KBM-7 (cell line): ENCODE measurements at places on chromosomes 2 and 18.

DNA sequence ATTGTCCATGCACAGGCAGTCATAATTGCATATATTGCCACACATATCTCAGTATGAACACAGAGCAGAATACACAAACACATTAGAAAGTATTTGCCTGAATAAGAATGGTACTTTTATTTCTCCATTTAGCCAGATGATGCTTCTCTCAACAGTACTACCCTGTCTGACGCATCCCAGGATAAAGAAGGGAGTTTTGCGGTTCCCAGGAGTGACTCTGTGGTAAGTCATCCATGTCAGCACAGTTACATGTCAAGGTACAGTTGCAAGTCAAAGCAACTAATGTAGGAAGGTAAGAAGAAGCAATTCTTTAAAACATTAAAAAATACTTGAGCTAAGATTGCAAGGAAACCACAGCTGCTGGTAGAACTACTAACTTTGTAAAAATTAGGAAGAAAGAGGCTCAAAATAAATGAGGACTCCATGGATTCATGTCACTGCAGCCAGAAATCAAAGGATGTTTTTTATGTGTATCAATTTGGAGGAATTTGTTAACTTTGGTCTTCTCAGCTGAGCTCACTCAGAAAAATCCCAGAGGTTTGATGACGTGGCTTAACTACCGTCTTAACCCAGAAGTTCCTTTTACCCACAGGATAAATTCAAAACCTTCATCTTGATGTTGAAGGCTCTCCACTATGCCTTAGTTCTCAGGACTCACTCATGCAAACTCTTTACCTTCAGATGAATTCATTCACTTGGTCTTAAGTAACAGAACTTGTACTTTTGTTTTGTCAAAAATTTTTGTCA is 130.3 kb downstream of the ARHGAP28 start:
- no peak for DNase-seq

GRCh38 chr2:62785810-62786597 is 80.5 kb downstream of the EHBP1 start:
- DNase-seq: peak; percentile 17

DNA sequence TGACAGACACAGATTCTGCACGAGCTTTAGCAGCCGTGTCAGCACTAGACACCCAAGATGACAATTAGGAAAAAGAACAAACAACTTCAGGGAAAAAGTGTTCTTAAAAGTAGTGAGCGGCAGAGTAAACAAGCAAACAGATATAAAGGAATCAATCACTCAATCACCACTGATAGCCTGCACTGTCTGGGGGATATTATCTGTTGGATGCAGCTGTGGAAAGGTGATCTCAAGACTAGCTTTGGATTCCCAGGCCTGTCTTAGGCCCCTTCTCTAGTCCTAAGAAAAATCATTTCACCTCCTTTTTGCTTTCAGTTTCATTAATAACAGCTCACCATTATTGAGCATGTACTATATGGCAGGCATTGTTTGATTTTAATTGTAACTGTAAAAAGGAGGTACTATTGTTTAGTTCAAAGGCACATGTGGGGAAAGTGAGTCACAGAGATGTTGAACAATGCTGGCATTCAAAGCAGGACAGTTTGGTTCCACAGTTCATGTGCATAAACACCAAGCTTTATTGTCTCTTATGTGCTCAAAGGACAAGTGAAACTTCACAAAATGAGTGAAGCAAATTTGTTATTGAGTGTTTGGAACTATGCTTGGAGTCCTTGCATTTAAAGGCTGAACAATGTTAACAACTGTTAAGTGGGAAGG is 147.3 kb upstream of the TCF4 start:
- no peak for DNase-seq

GRCh38 chr2:230694241-230694640 is 18.4 kb upstream of the CAB39 start:
- DNase-seq: no peak

DNA sequence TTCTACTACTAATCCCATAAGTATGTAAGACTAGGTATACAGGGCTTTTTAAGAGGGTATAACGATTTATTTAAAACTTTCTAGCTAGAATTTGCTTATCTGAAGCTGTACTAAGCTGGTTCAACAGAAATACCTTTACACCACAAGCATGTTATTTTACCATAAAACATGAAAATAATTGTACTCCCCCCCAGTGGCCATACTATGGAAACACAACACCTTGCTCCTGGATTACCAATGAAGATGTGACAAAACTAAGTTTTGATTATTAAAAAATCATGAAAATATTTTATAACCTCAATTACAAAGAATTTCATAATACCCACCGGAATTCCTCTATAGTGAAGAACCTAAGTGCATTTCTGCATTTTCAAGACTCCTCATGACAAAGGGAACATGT is 27.3 kb downstream of the LPIN2 start:
- no peak for DNase-seq

DNA sequence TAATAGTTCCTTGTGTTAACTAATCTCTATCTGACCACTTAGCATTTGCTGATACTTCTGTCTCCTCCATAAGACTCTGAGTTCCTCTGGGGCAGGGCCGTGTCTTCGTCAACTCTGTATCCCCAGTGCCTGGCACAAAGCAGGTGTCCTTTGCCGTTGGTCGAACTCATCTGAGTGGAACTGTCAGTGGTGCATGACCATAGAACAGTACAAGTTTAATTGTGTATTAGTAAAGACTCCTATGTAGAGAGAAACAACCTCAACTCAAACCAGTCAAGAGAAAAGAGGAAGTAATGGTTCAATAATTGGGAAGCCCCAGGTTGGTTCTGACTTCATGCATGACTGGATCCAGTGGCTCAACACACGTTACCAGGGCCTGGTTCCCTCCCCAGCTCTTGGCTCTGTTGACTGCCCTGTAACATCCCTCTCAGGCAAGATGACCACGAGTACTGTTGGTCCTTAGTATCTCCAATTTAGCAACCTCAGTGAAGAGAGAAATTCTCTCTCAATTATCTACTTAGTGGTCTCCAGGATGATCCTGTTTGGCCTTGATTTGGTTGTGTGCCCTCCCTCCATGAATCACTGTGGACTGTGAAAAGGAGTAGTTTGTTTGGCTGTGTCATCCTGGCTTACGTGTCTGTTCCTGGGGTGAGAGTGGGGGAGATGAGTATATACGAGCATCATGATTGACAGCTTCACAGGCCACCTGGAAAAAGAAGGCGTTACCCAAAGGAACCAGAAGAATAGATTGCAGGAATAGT is 58.5 kb upstream of the MSH6 start:
- peak; percentile 94 for DNase-seq

DNA sequence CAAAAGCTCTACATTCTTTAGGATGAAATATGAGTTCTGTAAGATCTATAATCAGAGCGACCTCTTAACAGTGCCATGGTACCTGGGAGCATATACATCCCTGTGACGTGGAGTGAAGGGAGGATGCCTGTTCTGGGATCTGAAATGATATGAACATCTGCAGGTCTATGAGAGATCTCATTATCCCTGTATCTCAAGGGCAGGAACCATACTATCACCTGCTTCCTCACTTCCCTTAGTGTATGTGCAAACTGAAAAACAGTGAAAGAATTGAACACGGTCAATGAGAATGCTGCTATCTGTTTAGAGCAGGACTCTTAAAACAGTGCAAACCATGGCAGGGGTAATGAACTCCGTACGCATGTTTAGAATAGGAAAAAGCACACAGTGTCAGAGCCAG is 364.0 kb downstream of the LPIN1 start:
- DNase-seq: no peak

DNA sequence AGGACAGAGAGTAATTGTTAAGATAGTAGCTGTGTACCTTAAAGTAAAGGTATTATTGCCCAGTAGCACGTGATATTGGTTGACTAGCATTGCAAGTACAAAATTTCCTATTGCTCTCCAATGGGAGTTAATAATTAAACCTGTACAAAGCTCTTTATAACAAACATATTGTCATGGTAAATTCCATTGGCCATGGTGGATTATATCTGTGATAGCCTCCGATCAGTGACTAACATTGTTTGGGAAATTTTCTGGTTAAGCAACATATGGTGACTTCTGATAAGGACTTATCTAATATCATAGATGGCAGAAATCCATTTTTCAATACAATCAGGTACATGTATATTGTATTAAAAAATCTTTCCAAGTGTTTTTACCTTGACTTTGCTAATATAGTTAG is 360.8 kb downstream of the DCC start:
- DNase-seq: no peak

DNA sequence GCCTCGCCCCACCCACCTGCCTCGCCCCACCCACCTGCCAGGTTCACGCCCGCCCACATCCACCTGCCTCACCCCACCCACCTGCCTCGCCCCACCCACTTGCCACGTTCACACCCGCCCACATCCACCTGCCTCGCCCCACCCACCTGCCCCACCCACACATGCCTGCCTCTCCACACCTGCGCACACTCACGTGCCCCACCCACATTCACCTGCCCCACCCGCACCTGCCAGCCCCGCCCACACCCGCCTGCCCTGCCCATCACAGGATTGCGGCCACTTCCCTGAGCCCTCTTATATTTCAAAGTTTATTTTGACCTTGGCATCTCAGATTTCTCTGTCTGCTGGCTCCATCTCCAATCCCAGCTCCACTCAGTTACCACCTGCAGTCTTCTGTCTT is 217.5 kb upstream of the SOX11 start:
- DNase-seq: no peak

DNA sequence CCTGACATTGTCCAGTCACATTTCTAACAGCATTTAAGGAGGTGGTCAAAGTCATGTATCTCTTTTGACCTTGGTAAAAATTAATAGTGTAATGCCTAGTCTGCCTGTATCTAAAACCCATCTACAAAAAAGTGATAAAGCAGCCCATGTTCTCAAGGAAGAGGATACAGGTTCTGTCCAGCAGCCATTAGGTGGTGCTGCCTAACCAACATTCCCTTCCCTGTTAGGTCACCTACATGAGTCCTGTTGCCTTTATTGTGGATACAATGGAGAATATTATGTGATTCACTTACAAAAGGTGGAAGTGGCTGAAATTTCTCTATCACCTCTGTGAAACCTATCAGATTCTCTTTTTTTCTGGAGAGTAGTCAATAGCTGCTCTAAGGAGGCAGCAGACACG is 52.5 kb downstream of the AQP4 start:
- peak; percentile 17 for DNase-seq

DNA sequence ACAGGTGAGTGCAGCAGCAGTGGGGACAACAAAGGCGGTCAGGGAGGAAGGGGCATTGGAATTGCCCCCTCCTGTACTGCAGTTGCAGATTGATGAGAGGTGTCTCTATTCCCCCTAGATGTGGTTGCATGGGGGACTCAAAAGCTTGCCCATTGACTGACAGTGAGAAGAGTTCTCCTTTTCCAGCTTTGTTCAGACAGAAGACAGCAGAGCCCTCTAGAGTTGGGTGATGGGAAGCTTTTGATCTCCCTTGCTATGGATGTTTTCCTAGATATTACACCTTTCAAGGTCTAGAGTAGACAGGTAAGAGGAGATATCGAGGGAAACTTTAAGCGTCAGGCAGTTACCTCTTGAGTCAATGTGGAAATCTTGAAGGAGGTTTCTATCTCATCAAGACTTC is 2.9 kb downstream of the PROKR1 start:
- DNase-seq: peak; percentile 40

DNA sequence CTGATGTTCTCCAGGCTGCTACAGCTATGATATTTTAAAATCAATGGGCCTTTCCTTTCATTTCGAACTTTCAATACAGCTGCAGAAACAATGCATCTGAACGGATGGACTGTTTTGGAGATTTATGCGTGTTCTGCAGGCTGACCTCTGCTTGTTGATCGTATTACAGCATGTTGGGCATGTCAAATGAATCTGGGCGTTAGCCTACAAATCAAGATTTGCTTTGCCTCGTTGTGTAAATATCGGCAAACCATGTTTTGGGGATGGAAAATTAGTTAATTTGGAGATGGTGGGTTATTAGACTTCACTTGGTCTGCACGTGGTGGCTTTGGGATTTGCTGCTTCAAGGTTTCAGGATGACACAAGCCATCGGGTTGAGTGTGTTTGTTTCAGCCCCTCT is 129.3 kb downstream of the AGAP1 start:
- no peak for DNase-seq
